NCI-H524 (cell line): ENCODE measurements at places on chromosomes 4 and X.

DNA sequence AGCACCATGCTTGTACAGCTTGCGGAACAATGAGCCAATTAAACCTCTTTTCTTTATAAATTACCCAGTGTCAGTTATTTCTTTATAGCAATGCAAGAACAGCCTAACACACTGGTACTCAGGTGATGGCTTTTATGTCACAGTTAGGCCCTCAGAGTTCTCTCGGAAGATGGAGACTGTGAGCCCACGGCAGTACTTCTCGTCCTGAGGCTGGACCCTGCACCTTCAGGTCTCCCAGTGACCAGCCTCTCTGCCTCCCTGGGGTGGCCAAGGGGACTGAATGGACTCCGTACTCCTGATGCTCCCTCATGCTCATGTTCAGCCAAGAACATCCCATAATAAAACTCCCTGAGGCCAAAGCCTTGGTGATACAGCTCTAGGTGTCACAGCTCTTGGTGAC is 25.0 kb upstream of the PDLIM3 start:
- DNase-seq, result no peak

GRCh38 chr4:11535333-11535732 is 106.6 kb upstream of the HS3ST1 start:
- no peak for DNase-seq

DNA sequence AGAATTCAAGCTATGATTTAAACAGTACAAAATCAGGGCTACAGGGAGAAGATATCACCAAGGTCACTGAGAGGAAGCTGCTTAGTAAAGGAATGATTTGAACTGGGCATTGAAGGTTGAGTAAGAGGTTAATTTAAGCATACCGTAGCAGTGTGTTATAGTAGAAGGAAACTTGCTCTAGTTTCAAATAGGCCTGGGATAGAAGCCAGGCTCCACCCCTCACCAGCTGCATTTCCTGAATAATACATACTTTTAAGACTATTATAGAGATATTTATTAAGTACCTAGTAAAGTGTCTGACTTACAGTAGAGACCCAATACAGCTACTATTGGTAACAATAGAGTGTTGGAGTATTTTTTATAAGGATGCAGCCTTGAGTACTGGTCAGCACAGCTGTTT is 118.0 kb upstream of the GLRA2 start:
- no peak for DNase-seq

GRCh38 chrX:130009658-130010223 is 27.3 kb downstream of the BCORL1 start:
- DNase-seq, result no peak

DNA sequence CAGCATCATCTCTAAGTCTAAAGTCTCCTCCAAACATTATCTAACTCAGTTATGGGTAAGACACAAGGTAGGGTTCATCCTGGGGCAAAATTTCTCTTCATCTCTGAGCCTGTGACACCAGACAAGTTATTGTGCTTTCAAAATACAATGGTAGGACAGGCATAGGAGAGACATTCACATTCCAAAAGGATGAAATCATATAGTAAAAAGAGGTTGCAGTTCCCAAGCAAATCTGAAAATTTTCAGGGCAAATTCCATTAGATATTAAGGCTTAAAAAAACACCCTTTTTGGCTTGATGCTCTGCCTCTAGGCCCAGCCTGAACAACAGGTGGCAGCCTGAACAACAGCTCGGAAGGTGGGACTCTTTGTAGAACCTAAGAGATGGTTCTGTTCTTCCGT is 448.3 kb upstream of the SLIT2 start:
- DNase-seq, result no peak

GRCh38 chr4:169245061-169245460 is 25.7 kb downstream of the SH3RF1 start:
- DNase-seq, result no peak
